ENCODE measurements at places on chromosomes 5 and 9.

DNA sequence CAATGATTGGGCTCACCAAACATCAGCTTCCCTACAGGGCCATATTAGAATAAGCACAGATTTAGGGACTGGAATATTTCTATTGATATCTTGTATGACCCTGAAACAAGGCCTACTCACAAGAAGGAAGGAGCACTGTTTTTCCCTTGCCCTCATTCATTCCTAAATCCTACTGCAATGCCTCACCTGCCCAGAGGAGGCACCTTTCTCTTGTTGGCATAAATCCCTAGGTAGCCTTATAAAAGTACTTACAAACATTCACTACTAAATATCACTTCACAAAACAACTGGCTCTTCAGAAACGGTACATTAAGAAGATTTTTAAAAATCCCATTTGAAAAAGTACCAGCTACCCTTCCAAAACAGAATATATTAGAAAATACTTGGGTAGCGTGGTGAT, 449.4 kb downstream of the CDH18 start:
- DNase-seq: no peak

- DNase-seq: no peak
Observed at GRCh38 chr9:132723809-132724208, 53.5 kb downstream of the GTF3C4 start.

- DNase-seq: no peak
Observed at GRCh38 chr9:76136986-76137385, 246.5 kb downstream of the PCSK5 start.

DNA sequence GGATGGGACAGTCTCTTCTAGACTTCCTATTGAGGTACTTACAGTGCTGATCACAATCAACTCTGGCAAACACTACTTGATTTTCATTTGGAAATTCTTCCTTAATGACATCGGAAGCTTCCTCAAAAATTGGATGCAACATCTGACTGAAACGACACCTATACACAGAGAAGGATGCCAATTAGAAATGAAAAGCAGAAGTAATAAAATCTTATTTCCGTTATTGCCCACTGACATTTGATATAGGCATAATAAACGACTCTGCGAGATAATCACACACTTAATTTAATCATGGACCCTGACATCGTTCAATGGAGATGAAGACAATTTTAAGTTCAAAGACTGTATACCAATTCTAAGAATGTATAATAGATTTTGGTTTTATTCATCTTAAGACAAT, 46.4 kb downstream of the ERP44 start:
- DNase-seq: no peak

DNA sequence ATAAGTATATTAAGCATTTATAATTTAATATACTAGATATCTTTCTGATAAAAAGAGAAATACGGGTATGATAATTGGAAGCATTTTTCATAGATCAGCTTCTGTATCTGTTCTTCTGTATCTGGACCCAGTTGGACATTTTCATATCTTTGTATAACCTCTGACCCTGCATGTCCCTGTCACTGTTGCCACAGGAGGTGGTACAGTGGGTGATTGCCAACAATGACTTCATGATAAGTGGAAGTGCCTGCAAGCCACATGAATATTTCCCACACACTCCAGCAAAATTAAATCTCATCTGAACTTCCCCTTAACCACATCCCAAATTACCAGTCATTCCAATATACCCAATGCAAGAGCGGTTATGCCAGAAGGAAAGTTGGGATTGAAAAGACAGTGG, 376.4 kb downstream of the ARRDC3 start:
- no peak for DNase-seq

- no peak for DNase-seq
Observed at GRCh38 chr9:124079176-124079925, 67.8 kb downstream of the LHX2 start.

DNA sequence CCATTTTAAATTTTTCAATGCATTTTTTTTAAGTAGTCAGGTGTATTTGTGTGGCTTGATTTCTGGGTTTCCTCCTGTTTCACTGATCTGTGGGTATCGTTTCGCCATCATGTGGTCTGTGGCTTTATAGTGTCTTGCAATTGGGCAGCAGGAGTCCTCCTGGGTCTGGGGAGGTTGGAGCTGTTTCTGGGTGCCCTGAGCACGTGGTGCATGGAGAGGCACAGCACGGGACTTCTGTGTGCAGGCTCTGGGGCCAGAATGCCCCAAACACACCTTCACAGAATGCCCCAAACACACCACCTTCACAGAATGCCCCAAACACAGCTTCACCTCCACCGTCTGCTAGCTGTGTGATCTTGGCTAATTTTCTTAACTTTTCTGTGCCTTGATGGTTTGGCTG, 82.6 kb upstream of the COL5A1 start:
- no peak for DNase-seq

GRCh38 chr9:97980479-97980803, 2.7 kb upstream of the ANP32B start:
- no peak for DNase-seq
